ENCODE measurements at places on chromosomes 16 and 17.
A peak's percentile ranks its signal among the peaks of the same experiment; 100 is the strongest.

DNA sequence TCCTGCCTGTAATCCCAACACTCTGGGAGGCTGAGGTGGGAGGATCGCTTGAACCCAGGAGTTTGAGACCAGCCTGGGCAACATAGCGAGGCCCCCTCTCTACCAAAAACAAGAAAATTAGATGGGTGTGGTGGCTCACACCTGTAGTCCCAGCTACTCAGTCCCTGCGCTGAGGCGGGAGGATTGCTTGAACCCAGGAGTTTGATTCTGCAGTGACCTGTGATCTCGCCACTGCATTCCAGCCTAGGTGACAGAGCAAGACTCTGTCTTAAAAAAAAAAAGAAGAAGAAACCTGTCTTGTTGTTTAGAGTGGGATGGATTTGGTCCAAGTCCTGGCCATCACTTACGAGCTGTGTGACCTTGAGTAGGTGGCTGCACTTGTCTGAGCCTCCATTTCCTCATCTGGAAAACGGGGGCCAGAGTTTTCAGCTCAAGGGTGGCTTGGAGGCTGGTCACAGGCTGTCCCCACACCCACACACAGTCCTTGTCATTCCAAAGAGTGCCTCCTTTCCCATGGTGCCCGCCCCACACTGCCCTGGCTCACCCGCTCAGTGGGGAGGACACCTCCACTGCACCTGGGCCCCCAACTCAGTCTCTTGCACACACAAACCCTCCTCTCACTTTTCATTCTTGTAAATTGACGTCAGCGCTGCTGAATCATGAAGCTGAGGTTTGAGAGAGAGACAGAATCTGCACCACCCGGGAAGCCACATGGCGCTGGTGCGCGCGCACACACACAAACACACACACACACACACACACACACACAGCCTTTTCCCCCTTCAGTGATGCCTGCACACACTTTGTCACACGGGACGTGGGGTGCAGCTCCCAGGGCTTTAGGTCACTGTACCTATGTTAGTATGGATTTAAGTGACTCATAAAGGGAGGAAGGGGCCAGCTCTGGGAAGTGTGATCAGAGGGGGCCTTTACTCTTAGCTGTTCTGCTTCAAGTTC lies 4.2 kb downstream of the SOCS1 start:
- peak; percentile 42 for DNase-seq

DNA sequence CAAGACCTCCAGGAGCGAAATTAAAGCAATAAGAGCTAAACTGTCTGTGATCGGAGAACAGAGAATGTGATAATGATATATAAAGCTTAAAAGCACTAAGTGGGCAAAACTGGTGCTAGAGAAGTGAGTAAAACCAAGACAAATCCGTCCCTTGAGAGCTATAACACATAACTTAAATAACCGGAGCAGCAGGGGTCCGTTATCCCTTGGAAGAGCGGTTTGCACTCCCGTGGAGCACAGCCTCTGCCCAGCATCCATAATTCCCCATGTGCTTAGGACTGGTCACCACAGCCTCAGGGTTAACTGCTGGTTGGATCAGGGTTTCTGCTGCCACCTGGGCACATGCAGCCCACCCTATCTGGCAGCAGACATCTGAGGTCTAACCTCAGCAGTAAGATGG lies 489.0 kb downstream of the NPIPA7 start:
- DNase-seq: no peak

GRCh38 chr17:37781451-37781850 lies 36.6 kb upstream of the HNF1B start:
- no peak for DNase-seq

- DNase-seq: peak; percentile 96
Observed at GRCh38 chr17:7843536-7844291, 9.7 kb downstream of the KDM6B start.

GRCh38 chr17:74919440-74920305 lies 3.4 kb downstream of the USH1G start:
- no peak for DNase-seq
